Stimulated activated CD4-positive, alpha-beta T cell treated with anti-CD3 and anti-CD28 coated beads, Interleukin-2, amount 100 ng/mL, for 24 hours (primary cell): ENCODE measurements at places on chromosomes 12 and 14.

GRCh38 chr14:21556378-21557083, 23.3 kb downstream of the OR10G3 start:
- no peak for DNase-seq

DNA sequence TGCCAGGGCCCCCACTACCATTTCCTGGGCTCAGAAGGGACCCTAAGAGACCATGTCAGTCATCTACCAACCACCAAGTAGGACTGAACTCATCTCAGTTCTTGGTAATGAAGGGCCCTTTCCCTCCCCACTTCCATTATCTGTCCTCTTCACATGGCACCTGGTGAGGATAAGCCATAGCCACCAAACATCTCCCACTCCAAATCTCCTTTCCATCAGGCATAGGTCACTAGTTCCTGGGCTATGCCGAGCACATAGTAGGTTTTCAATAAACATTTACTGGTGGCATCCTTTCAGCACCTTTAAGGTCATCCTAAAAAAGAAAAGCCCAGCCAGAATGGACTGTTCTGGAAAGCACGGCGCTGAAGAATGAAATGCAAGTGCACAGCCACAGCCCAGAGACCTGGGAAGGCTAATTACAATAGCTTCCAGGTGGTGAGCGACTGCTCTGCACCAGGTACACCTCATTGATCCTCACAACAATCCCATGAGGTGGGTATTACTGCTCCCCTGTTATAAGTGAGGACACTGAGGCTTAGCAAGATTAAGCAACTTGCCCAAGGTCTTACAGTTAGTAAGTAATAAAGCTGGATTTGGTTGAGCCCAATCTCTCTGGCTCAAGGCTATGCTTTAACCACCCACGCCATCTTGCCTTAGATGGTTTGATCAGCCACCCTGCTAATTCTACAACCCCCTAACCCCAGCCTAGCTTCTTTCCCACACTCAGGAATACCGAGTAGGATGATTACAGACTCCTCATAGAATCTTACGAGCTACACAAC, 4.6 kb downstream of the SMUG1 start:
- DNase-seq, result no peak

DNA sequence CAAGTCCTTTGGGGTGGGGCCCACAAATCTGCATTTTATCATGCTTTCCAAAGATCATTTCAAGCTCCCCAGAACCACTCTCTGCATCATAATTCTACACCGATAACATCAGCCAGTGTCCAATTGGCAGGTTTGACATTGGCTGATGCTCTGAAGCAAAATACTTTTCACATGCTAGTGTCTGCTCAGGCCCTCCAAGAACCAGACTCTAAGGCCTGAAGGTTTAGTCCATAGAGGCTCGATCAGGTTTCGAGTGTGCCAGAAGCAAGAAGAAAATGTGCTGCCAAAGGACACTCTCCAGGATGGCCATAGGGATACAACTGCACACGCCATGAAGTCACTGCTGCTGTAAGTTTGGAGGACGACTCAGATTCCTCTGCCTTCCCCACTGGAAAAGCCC, 280.3 kb downstream of the KSR2 start:
- no peak for DNase-seq

DNA sequence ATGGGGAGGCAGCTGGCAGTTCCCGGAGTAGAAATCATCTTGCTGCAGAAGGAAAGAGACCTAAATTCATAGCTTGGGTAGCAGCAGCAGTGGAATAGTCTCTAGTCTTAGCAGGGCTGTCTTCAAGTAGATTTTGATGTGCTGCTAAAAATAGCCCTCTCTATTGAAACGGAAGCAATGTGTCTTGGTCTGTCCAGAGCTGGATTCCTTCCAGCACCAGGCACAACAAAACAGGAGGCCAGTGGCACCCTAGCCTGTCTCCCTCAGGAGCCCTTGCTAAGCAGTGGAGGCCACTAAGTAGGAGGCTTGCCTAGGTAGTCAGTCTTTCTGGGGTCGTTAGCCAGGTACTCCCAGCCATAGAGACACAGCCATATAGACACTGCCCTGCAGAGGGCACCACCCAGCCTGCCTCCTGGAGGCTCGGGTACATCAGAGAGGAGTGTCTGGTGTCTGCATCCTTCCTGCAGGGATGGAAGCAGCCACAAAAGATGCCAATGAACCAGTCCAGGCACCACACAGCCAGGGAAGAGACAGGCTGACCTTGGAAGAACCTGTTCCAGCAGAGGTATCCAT, 97.5 kb downstream of the CRACR2A start:
- no peak for DNase-seq

- DNase-seq, result no peak
These were observed 151.9 kb upstream of the NRXN3 start for GRCh38 chr14:78018283-78018682.

- DNase-seq, result peak; percentile 80
These were observed at the start of gene NUDT14 for GRCh38 chr14:105180592-105181548. TSS of gene NUDT14 (minus strand) at chr14:105181312. CDS start at chr14:105181209, 103 bp downstream.

DNA sequence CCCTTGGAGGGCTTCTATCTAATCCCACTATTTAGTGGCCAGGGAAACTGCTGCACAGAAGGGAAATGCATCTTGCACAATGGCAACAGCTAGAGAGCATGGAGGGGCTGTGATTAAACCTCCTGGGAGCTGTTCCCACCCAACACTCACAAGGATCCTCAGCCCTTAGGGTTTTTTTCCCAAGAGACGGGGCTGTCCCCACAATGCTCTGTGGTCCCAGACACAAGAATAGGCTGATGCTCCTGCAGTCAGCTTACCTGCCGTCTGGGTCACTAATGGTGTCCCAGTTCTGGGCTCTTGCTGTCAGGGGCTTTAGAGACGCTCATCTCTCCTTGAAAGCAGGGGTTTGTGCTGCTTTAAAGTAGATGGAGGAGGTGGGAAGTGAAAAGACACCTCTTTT, 4.6 kb downstream of the SERPINA1 start:
- no peak for DNase-seq

- DNase-seq, result peak; percentile 81
These were observed 4.9 kb downstream of the ZBTB39 start for GRCh38 chr12:57001448-57001906.

GRCh38 chr14:38420048-38420447, 164.2 kb upstream of the CLEC14A start:
- no peak for DNase-seq

GRCh38 chr14:22213120-22213519, 375.9 kb downstream of the DAD1 start:
- DNase-seq, result no peak

GRCh38 chr14:91754819-91755218, 22.9 kb upstream of the CATSPERB start:
- DNase-seq, result no peak

GRCh38 chr14:94517641-94518257, 8.5 kb upstream of the SERPINA12 start:
- no peak for DNase-seq

DNA sequence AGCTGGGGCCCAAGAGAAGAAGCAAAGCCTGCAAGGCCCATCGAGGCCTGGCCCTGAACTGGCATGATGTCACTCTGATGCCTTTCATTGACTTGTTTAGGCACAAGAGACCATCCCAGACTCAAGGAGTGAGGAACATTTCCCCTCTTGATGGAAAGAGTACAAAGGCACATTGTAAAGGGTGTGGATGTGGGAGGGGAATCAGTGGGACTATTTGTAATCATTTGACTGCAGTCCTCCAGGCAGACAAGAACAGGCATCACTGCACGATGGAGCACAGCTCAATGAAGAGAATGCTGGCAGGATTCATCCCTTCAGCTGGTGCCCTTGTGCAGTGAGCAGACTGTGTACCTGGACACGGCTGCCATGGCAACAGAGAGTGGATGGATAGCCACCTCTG, 87.9 kb downstream of the LGMN start:
- DNase-seq, result no peak

- no peak for DNase-seq
These were observed 26.6 kb downstream of the NINJ2 start for GRCh38 chr12:636632-637031.

- peak; percentile 65 for DNase-seq
These were observed at the start of gene LTB4R for GRCh38 chr14:24310646-24311604. TSS of gene LTB4R (plus strand) at chr14:24311502. CDS start at chr14:24315652, 4,150 bp downstream.

GRCh38 chr14:95862243-95862642, 14.4 kb upstream of the TUNAR start:
- DNase-seq, result no peak

GRCh38 chr14:20180486-20180885, 10.2 kb upstream of the OR11G2 start:
- DNase-seq, result no peak

DNA sequence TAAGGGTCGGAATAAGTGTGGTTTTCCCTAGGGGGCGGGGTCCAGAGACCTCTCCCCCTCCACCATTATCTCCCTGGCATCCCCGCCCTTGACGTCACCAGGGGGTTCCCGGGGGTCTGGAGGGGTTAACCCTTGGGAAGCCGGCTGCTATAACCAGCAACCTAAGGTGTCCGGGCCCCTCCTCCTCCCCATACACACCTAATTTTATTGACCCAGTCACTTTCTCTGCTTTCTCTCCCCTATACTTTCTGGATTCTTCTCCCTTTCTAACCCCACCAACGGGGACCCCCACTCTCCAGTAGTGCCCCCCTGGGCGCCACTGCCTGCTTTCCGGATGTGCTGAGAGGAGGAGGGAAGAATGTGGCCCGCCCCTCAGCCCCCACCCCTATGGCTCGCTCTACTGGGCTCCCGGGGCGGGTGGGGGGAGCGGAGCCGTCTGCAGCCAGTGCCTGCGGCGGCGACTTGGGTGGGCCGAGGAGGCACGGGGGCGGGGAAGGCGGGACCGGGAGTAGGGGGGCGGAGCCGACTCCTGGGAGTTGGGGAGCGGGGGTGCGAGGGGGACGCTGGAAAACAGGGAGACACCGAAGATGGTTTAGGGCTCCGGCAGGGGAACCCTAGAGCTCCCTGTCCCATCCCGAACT, 1.8 kb downstream of the GLI1 start:
- peak; percentile 35 for DNase-seq

DNA sequence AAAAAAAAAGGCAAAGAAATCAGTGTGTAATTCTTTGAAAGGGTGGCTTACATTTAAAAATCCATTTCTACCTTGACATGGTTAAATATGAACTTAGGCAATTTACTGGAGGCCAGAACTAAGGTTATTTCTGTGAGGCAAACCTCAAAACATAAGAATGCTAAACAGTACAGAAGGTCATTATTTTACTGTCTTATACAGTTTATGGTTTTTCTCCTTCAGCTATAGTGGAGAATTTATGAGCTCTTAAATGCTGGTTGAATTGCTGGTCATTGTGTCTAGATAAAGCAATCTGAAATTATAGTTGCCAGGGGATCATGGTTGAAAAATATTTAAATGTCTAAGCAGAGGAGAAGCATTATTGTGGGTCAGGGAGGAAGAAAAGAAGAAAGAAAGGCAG, 70.5 kb downstream of the TRIM9 start:
- DNase-seq, result no peak

- DNase-seq, result no peak
These were observed 263.1 kb downstream of the CEP128 start for GRCh38 chr14:80678436-80678835.

GRCh38 chr12:27807063-27807703, 27.1 kb upstream of the MANSC4 start:
- peak; percentile 29 for DNase-seq

DNA sequence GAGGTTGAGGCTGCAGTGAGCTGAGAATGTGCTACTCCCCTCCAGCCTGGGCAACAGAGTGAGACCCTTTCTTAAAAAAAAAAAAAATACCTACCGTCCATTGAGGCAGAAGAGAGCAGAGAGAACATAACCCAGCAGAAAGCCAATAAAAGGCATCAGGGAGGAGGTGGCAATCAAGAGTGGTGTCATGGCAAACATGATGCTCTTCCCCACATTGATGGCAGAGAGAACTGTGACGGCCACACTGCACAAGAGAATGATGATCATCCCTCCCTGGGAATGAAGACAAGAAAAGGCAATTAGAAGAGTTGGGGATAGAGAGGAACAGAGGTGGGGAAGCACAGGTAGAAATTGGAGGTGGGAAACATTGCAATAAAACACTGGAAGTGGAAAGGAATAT, 12.1 kb downstream of the SRSF5 start:
- no peak for DNase-seq

DNA sequence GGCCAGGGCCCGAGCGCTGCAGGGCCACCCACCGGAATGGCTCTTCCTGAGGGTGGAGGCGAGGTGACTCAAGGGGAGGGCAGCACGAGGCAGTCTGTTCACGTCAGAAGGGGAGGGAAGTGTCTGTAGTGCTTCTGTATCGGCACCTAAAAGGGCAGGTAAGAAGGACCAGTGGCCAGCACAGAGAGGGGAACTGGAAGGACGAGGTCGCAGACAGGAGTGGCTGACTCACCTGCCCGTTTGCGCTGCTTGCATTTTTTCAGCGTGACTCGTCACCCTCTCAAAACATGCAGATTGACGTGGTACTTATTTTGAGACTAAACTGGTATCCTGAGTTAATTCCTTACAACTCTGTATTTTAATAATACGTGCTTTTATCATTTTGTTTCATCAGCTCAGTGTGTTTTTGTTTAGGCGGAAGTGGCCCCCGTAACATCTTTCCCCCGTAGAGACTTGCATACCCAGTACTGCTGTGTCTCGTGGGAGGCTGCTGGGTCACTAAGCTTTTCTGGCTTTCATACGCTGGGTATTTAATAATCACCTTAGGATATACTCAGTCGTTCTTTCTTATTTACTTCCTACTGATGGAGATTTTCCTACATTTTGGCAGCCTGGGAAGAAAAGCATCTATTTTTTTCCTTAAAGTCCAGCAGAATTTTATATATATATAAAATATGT, 26.4 kb downstream of the SFSWAP start:
- DNase-seq, result no peak

GRCh38 chr14:61256826-61257468, 24.2 kb downstream of the TMEM30B start:
- no peak for DNase-seq

GRCh38 chr12:94322346-94322745, 137.3 kb downstream of the CEP83 start:
- no peak for DNase-seq

GRCh38 chr12:24911271-24911791, 37.6 kb downstream of the BCAT1 start:
- no peak for DNase-seq

DNA sequence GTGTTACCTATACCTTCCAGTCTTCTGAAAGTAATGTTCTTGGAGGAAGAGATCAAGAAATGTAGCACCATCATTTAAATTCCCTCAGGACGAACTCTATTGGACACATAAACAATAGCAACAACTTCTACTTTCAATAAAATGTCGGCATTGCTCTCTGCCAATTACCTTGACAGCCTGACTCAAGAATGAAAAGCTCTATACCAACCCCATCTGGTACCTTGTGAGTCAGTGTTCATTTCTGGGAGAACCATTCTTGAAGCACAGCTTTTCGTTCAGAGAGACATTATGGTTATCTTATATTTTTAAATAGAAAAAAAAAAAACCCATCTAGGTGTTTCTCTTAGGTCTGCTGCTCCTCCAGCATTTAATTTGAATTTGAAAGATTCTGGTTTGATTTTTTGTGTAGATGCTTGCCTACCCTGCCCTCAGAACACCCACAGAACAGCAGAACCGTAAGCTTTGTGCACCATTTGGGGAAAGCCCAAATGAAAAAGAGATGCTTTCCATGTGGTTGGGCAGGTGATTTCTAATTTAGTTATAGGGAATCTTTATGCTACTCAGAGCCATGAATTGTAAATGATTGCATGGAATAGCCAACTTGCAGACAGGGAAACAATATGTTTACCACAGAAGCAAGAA, 156.0 kb downstream of the SAMD4A start:
- DNase-seq, result no peak

- DNase-seq, result peak; percentile 42
These were observed 686 bp downstream of the B4GALNT1 start for GRCh38 chr12:57632073-57632957.

- no peak for DNase-seq
These were observed 220.5 kb downstream of the BCAT1 start for GRCh38 chr12:24728366-24728765.
